ENCODE measurements at places on chromosomes 16 and 17.

- no peak for DNase-seq
Measured at GRCh38 chr17:37274461-37274860, 101.3 kb upstream of the C17orf78 start.

- no peak for DNase-seq
Measured at GRCh38 chr17:4913994-4914393, 11.1 kb upstream of the CHRNE start.

DNA sequence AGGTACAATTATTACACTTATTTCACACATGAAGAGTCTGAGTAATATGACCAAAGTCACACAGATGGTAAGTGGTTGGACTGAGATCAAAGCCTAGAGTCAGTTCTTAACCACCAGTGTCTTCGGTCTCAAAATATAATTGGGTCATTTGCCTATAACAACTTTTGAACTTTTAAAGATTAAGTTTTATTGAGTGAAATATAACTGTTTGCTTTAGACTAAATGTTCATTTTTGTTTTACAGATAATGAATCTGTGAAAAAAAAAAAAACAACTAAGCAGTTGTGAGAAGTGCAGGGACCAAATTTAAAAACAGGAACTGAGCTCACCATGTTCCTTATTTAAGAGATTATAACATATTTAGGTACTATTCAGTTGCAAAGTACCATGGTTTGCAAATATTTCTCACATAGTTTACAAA lies 150.1 kb downstream of the ITFG1 start:
- DNase-seq = no peak

- no peak for DNase-seq
Measured at GRCh38 chr16:77736879-77737278, 14.6 kb downstream of the NUDT7 start.

DNA sequence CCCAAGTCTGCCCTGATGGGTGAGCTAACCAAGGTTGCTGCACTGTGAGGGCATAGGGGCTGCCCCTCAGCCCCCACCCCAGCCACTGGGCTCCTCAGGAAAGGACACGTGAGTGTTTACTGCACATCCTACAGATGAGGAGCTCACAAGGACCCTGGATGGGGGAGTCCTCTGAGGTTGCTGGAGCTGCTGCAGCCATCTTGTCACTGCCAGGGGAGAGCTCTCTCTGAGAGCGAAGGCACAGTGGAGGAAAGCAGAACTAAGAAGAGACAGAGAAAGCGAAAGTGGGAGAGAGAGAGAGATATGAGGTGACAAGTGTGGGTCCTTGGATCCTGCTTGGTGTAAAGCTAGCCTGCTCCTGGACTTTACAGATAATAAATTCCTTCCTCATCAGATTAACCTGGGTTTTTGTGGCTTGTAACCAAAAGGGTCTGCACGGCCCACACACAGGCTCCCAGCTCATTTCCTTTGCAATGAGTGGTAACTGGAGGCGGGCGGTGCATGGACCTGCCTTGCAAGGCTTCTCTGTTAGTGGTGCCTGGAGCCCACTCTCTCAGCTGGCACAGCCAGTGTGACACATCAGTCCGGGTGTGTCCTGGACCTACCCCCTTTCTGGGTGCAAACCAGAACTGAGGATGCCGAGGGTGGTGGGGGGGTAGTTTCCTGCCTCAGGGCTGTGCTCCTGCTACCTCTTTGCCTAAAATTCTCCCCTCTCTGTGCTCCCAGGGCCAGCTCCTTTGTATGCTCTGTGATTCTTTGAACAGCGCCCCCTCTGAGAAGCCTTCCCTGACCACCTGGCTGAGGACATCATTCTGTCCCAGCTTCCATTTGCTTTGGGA lies 14.2 kb downstream of the SNX20 start:
- no peak for DNase-seq

- no peak for DNase-seq
Measured at GRCh38 chr16:84844049-84844350, 24.2 kb downstream of the CRISPLD2 start.

DNA sequence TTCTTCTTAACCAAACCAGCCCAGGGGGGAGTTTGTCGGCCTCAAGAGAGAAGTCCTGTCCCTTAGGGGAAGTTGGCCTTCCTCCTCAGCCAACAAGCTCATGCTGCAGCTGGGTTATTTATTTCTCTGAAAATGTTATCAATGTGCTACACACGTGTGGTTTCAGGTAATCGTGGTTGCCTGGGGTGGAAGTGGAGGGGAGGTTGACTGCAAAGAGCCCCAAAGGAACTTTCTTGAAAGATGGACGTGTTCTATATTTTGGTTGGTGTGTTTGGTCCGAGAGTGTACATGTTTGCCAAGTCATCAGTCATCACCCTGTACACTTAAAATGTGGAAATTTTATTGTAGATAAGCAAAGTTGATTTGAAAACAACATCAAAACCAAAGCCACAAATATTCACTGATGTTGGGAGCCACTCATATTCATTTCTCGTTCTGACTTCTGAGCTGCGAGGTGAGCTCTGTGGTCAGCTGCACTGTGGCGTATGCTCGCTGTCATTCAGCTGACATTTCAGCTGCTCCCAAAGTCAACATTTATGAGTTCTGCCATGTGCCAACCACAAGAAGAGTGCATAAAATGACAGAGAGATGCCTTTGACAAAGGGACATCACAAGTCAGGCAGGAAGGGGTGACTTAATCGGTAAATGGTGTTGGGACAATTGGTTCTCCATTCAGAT lies 26.5 kb upstream of the ADGRG1 start:
- no peak for DNase-seq

GRCh38 chr16:11602321-11602720 lies 15.6 kb upstream of the LITAF start:
- DNase-seq = no peak

- DNase-seq = no peak
Measured at GRCh38 chr16:79329166-79329521, 271.4 kb downstream of the MAF start.

DNA sequence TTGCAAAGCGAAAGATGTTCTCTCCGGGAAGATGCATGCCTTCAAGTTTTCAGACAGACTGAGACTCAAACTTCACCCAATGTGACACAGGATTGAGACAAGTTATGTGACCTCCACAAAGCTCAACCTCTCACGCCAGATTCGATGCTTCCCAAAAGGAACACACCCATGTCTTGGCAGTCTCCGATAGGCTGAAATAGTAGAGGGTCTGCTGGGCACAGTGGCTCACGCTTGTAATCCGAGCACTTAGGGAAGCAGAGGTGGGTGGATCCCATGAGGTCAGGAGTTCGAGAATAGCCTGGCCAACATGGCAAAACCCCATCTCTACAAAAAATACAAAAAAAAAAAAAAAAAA lies 22.1 kb downstream of the ZFHX3 start:
- no peak for DNase-seq
